MM.1S (cell line): ENCODE measurements at places on chromosomes 16 and 17.

GRCh38 chr17:27329146-27329805 lies 35.4 kb downstream of the WSB1 start:
- DNase-seq: no peak

DNA sequence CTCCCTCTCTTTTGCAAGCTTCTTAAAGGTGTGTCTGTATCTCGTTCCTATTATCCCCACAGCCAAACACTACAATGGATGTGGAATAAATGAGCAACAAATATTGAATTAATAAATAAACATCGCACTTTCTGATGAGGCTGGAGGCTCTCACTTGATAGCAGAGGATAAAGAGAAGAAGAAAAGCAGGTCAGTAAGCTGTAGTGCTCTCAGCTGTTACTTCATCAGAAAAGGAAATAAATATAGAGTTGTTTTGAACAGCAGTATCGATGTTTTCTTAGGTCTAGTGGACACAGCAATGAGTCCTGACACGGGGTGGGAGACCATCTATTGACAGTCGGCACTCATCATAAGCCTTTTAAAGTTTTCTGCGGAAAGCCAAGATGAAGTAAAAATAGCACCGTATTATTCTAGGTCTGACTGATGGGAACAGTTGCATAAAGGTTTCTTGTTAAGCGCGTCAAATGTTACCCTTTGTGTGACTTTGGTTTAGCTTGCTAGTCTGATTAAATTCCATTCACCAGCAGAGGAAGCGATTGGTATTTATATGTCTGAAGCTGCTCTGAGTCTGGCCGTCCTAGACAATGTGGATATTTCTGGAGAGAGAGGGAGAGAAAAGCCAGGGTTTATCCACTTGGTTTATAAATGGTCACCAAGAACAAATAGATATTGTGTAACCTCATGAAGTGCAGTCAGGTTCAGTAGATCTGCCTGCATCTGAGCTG lies 646.1 kb downstream of the CDH11 start:
- no peak for DNase-seq

DNA sequence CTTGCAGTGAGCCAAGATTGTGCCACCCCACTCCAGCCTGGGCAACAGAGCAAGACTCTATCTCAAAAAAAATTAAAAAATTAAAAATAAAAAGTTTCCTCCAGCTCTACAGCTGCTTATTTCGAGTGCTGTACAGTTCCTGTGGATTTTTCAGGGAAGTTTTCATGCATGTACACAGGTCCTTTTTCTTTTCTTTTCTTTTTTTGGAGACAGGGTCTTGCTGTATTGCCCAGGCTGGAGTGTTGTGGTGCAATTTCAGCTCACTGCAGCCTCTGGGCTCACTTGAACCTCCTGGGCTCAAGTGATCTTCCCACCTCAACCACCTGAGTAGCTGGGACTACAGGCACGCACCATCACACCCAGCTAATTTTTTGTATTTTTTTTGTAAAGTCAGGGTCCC lies 15.9 kb downstream of the EEF2K start:
- no peak for DNase-seq

DNA sequence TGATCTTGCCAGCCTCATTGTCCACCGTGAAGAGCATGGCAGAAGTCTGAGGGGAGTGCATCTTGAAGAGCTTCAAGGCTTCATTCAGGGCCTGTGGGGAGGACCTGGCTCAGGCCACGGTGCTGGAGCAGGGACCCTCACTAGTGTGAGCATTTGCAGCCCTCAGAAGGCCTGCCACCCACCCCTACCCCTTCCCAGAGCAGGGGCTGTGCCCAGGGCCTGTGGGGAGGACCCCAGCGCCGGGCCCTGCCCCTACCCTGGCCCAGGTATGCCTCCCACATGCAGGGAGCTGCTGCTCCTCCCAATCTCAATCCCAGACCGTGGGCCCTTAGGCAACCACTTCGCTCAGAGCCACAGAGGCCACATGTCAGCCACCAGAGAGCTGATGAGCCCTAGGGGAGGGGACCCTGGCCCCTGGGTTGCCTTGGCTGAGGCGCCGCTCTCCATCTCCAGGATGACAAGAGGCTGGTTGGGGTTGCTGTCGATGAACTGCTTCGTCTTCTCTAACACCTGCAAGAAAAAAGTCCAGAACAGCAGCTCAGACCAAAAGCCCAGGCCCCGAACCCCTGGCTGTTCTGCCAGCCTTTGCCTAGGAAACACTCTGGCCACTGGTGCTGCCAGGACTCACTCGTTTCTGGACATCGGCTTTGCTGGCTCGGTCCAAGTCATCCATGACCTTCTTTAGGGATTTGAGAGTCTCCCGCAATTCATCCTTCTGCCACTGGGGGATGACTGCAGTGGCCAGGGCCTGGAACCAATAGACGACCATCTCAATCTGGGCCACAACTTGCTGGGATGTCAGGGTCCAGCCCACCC lies 1.8 kb upstream of the EXOSC6 start:
- peak; percentile 33 for DNase-seq

DNA sequence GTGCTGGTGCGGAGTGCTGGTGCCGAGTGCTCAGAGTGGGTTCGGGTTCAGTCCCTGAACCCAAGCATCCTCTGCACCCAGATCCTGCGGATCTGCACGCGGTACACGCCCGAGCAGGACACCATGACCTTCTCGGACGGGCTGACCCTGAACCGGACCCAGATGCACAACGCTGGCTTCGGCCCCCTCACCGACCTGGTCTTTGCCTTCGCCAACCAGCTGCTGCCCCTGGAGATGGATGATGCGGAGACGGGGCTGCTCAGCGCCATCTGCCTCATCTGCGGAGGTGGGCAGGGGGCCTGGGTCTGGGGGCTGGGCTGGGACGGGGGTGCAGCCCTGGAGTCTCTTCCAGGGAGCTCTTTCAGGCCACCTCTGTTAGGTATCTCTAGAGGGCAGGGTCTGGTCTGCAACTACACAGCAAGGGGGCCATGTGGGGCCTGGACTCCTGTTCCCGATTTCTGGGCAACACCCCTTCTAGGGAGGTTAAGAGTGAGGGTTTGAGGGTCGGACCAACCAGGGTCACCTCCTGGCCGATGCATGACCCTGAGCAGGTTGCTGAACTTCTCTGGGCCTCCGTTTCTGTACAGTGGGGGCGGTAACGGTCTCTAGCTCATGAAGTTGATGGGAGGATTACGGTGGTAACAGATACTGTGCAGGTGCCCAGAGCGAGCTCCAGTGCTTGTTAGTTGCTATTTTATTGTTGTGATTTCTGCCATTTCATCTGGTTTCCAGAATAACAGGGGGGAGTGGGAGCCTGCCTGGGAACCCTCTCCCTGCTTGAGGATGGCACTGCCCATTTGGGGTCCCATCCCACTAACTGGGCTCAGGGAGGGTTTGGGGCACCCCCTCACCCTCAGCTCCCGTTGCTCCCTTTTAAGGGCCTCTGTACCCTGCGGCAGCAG lies 10.1 kb downstream of the GJD3 start:
- no peak for DNase-seq

- no peak for DNase-seq
Measured at GRCh38 chr17:28038802-28039201, 3.7 kb upstream of the NLK start.

GRCh38 chr17:6269478-6269877 lies 165.4 kb downstream of the AIPL1 start:
- peak; percentile 79 for DNase-seq
